ENCODE measurements at places on chromosomes 5 and 9.

DNA sequence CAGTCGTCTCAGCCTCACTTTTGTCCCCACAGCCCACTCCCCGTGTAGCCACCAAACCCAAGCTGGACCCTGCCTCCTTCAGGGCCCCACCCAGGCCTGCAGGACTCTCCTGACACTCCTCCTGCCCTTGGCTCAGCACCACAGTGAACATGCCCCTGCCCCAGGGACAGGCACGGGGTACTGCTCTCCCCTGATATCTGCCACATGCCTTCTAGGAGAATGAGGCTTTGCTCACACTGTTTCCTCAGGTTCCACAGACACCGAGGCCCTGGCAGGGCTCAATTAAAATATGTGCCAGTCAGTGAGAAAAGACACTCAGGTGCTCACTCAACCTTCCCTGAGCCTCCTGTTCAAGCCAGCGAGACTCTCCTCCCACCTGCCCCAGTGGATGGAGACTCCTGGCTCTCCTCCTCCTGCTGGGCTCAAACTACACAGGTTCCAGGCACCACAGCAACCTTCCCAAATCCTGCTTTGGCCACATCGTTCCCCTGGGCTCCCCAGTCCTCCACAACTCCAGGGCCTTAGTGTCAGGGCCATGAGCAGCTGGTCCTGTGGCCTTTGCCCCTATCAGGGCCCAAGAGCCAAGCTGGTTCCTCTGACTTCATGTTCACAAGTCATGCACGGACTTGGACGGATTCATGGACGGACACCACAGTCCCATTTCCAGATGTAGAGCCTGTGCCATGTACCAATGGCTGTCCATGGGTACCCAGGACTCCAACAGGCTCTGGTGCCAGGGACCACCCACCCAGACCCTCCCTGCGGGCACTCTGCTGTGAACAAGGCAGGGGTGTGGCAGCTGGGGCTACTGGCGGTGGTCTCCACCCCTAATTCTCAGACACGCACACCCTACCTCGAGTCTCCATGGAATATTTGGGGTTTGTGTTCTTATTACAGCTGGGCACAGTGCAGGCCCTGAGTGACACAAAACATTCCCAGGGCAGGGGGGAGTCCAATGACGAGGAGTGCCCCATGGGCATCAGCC, 36.6 kb downstream of the BICD2 start:
- DNase-seq, result no peak

- no peak for DNase-seq
Measured at GRCh38 chr9:120267929-120268328, 312.0 kb downstream of the CDK5RAP2 start.

GRCh38 chr5:135745897-135746500, 88.5 kb upstream of the SLC25A48 start:
- DNase-seq, result no peak

- no peak for DNase-seq
Measured at GRCh38 chr9:35790385-35791296, 750 bp upstream of the NPR2 start.

DNA sequence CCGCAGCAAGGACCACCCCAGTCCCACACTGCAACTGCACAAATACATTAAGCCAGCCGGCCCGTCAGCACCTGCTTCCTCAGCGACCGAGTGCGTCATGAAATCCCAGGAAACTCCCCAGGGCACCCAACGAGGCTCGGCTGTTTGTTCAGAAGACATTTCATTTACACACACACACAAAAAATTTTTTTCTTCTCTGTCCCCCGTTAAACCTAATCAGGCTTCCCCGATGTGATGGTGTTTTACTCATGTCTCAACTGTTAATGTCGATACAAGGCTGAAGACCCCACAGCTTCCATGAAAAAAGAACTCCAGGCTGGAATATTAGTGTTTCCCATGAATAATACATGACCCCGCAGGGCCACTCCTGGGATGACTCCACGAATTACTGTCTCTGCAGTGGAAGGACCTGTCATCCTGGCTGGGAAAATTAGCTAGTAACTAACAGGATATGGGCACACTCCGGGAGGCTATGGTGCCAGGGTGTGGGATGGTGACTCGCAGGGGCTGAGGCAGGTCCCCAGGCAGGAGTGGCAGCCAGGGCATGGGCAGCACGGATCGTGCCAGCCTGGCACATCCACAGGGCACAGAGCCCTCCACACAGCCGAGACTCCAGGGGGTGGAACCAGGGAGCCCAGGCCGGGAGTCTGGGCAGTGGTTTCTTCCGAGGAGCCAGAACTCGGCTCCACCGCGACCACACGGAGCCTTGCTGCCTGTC, 102.4 kb downstream of the VAV2 start:
- DNase-seq, result no peak

- no peak for DNase-seq
Measured at GRCh38 chr9:129687391-129687790, 21.9 kb downstream of the PRRX2 start.

Data from SK-N-MC (cell line).